ENCODE measurements at places on chromosomes 4 and X.

GRCh38 chr4:62513306-62513705 lies 1313.2 kb downstream of the ADGRL3 start:
- DNase-seq: no peak

DNA sequence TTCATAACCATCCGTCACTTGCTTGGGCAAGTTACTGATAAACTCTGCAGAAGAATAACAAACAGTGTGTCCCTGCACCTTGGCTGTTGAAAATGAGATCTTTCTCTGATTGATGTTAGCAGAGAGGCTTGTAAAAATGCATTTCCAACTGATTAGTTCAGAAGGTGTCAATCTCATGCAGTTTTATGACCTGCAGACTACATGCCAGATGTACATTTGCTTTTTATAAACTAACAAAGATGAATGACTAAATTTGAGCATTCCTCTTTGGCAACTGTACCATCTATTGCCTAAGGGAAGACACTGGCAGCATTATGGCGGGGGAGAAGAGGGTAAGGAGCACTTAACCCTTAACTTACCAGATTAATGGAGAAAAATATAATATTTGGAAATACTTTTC lies 192.8 kb downstream of the DCTD start:
- DNase-seq: no peak

DNA sequence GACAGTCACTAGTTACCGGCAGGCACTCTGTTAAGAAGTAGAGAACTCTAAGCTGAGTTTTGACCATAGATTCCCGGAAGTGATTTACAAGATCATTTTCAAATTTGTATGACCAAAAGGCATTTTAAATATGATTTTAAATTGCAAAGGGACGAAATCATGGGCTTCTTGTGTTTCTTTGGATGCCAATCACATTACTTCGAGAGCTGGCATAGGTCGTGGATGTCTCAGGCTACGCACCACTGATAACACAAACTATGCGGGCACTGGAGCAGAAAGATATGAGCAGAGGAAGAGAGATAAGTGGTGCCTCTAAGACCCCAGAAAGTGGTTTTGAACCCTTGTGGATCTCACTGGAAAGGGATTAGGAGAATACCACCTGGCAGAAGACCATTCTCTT lies 294.2 kb upstream of the FTHL17 start:
- no peak for DNase-seq

- DNase-seq: no peak
Observed at GRCh38 chr4:60088807-60089486, 1111.2 kb upstream of the ADGRL3 start.

DNA sequence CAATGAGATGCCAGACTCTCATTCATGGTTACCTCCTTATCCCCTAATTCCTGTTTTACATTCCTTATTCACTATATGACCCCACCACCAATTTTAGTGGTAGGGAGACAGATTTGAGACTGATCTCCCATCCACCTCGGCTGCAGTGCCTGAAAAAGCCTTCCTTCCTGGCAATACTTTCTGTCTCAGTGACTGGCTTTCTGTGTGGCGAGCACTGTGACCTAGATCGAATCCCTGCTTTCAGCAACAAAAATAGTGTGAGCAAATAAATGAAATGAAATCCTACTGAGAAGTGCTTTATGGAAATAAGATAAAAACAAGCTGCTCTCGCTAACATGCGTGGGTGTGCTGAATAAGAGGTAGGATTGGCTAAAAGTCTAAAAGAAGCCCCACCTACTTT lies 165.3 kb downstream of the GPM6A start:
- no peak for DNase-seq

GRCh38 chr4:95462921-95463320 lies 85.9 kb downstream of the UNC5C start:
- DNase-seq: no peak

- DNase-seq: peak; percentile 3
Observed at GRCh38 chr4:115234405-115235093, 121.1 kb upstream of the NDST4 start.

GRCh38 chrX:24399550-24399949 lies 39.1 kb downstream of the SUPT20HL1 start:
- DNase-seq: no peak

DNA sequence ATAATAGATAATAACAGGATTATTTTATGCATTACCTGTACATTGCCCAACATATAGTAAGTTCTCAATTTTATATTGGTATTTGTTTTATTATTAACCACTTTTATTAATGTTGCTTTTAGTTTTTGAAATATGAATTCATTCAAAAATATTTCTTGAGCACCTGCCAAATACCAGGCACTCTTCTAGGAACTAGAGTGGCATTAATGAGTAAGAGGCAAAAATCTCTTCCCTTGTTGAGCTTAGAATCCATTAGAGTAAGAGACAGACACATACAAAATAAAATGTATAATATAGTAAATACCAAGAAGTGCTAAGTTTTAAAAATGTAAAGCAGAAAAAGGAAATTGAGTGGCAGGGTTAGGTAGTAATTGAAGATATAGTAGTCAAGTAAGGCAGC lies 45.8 kb downstream of the TET2 start:
- no peak for DNase-seq

GRCh38 chr4:76987685-76988084 lies 38.1 kb downstream of the SEPTIN11 start:
- DNase-seq: no peak

DNA sequence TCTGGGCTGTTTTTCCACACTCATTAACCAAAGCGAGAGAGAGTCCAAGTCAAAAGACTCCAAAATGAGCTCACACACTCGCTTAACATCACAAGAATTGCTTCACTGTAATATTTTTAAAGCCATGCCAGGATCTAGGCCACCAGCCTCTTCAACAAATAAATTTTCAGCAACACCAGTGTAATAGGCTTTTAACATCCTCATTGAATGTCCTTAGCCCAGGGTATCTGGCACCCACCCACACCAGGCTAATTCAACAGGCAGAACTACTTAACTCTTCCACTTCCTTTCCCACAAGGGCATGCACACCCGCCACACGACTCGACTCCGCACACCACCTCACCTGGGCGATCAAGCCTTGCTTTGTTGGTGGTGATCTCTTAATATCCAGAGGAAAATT lies 34.2 kb downstream of the FAT1 start:
- no peak for DNase-seq

DNA sequence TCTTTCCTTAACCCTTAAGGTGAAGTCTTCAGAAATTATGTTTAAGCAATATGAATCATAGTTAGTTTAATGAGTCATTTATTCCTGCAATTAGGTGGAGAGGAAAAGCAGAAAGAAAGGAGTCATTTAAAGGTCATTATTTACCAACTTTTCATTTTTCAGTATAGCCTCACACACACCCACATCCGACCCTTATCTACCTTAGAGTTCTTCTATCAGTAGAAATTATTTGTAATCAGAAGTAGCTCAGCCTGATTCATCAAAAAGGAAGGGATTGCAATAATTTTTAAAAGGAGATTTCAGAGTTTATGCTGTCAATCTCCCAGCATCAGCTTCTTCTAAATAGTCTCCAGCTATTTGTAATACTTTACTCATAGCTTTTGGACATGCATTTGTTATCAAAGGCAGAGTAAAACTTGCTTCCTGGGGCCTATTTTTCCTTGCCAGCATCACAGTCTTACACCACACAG lies 5.9 kb downstream of the ANXA10 start:
- DNase-seq: no peak

DNA sequence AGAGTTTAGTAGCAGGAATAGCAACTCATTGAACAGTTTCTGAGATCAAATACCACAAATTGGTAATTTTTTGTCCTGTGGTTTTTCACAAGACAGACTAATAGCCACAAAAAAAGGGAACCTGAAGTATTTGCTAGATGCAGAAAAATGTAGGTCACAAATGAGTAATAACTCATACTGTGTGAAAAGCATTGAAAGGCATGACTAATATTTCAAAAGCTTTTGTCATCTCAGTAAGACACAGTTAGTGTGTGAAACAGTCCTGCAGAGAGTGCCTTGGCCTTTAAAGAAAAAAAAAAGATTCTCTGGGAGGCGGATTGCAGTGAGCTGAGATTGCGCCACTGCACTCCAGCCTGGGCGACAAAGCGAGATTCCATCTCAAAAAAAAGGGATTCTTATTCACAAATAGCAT lies 31.4 kb upstream of the SLC25A31 start:
- peak; percentile 40 for DNase-seq

- DNase-seq: no peak
Observed at GRCh38 chrX:15916704-15917084, 62.1 kb upstream of the AP1S2 start.

- no peak for DNase-seq
Observed at GRCh38 chr4:144862210-144862609, 216.3 kb downstream of the HHIP start.

- DNase-seq: no peak
Observed at GRCh38 chr4:87304745-87305432, 17.8 kb downstream of the HSD17B13 start.

GRCh38 chr4:29619168-29619567 lies 1101.0 kb upstream of the PCDH7 start:
- no peak for DNase-seq

GRCh38 chr4:93351846-93352245 lies 476.7 kb upstream of the ATOH1 start:
- DNase-seq: no peak

- peak; percentile 26 for DNase-seq
Observed at GRCh38 chrX:149527705-149528104, 13.1 kb upstream of the EOLA1 start.

DNA sequence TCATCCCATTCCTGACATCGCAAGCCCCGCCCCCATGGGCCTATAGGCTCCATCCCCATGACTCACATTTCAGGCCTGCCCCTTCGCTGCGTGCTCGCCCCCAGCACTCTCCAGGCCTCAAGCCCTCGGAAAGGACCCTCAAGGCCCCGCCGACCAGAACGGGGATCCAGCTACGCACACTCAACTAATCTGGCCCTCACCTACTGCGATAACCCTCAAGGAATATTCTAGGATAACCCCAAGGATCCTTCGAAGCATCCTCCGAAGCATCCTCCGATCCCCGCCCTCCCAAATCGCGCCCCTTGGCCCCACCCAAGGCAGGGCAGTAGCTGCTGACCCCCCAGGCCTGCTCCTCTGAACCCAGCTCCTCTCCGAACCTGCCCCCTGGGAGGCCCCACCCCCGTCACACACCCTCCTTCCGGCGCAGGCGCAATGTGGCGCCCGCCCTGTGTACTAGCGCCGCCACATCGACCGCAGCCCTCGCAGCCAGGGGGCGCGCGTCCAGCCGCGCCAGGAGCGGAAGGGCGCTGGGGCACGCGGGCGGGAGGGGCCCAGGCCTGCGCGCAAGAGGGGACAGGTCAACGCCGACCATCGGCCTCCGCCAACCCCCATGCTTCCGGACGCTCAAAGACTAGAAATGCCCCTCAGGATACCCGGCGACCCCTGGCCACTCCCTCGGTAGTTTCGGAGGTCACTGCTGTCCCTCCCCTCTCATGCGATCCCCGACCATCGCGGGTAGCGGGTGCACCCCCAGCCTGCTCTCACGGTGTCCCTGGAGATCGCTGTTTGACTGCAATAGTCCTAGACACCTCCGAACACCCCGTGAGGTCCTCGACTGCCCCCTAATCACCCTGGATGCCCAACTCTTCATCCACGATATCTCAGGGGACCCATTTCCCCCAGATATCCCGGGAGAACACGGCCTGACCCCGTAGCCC lies 6.4 kb upstream of the MAGIX start:
- DNase-seq: peak; percentile 81

DNA sequence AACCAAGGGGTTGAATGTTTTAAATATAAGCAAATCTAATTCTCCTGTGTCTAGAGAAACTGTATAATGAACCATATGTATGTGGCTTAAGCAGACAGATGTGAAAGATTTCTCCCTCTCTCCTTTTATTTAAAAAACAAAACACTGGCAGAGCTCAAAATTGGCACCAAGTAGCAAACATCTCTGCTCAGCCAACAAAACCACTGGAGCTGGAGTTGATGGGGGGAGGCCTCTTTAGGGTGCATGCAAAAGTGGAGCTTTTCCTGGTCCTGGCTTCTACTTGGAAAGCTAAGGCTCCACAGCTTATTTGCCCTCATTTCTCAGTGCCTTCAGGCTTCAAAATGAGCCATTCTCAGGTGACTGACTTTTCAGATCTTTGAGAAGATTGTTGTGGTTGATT lies 95.6 kb downstream of the REPS2 start:
- DNase-seq: no peak

DNA sequence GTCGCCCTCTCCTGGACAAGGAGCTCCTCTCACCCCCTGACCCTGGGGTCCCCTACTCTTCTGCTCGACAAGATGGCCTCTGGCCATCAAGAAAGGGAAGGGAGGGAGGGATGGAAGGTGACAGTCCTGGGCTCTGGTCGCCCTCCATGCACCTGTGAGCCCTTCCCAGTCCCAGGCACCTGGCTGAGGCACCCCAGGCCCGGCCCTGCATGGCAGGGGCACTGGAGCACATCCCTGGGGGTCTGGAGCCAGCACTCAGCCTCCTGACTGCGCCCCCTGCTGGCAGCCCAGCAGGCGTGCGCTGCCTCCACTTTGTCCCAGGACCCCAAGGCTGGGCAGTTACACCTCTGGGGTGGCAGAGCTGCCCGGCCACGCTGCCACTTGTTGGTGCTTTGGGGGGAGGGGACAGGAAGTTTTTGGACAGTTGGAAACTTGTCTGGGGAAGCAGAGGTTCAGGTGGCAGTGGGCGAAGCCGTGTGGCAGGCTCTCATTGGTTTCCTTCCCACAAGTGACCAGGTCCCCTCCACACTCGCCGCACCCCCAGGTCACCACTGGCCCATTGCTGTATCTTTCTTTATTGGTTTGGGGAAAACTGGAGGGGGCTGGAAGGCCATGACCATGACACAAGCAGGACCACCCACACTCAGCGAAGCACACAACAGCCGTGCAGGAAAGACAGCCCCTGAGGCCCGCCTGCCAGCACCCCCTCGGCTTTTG lies 4.3 kb downstream of the PNCK start:
- peak; percentile 18 for DNase-seq

DNA sequence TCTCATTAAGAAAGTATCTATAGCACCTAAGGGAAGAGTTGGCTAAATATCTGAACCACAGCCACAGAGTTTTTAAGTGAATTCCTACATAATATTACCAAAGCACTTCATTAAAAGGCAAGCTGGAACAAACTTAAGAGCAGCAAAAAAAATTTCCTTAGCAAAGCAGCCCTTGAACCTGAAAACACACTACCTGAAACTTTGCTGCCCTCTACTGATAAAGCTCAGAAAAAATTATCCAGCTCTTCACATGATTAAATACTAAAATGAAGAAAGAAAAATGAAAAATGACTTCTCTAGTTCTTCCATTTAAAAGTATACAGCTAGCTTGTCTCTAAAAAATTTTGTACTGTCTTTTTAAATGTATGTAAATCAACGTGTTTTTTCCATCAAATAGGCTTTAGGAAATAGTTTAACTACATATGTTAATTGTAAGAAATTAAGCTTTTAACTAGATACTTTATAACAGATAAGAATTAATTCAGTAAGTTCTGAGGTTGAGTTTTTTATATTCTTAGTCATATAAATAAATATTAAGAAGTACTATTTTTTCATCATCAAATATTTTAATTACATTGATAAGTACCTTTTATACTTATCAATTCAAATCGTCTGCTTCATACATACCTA lies 156.1 kb downstream of the STPG2 start:
- no peak for DNase-seq

- no peak for DNase-seq
Observed at GRCh38 chr4:109510687-109511086, 49.4 kb upstream of the MCUB start.

GRCh38 chrX:71366674-71367256 lies 608 bp downstream of the TAF1 start:
- peak; percentile 5 for DNase-seq
